ENCODE measurements at places on chromosomes 13 and 19.

DNA sequence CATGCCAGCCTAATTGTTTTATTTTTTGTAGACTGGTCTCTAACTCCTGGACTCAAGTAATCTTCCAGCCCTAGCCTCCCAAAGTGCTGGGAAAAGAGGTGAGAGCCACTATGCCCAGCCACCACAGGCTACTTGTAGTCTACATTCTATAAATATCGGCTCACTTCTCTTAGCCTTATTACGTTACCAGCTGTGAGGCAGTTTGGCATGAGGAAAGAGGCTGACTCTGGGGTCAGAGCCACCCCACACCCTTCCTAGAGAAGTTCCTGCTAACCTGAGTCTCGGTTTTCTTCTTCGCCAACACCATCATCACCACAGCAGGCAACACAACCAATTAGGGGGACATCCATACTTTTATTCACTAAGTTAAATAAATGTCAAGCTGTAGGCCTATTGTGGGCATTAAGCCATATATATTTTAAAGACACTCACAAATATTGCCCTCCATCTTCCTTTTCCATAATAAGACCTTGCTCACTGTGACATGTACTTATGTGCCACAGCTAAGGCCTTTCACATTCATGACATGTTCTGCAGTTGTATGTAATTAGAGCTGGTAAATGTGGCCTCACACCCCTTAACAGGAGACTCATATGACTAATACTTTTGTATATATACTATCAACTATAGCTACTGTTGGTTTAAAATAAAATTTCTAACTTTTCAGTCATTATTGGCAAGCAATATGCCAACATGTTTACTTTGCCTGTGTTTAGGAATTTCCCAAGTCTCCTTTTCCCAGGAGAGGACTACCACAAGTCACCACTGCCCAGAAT, 5.7 kb downstream of the SLC25A30 start:
- no peak for DNase-seq

GRCh38 chr13:109844396-109844795, 58.0 kb upstream of the IRS2 start:
- DNase-seq = no peak

- no peak for DNase-seq
Observed at GRCh38 chr13:83633746-83634145, 248.5 kb downstream of the SLITRK1 start.

DNA sequence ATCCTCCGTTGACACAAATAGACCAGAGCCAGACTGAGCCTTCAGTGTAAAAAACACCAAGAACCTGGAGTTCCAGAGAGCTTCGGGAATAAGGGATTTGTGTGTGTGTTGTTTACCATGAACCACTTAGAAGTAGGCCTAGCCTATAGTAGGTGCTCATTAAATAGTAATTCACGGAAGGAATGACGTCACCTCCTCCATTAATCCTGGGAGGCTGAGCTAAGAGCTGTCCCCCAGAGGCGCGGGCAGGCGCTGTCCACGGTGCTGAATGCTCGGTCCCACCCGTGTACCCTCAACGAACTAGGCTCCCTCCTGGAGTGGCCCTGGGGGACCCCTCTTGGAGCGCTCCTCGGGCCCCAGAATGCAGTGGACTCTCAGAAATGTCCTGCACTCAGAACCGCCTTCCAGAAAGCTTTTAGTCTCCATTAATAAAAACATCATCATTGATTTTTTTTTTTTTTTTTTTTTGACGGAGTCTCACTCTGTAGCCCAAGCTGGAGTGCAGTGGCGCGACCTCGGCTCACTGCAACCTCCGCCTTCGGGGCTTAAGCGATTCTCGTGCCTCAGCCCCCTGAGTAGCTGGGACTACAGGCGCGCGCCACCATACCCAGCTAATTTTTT, 6.5 kb downstream of the UNC13A start:
- DNase-seq = no peak

DNA sequence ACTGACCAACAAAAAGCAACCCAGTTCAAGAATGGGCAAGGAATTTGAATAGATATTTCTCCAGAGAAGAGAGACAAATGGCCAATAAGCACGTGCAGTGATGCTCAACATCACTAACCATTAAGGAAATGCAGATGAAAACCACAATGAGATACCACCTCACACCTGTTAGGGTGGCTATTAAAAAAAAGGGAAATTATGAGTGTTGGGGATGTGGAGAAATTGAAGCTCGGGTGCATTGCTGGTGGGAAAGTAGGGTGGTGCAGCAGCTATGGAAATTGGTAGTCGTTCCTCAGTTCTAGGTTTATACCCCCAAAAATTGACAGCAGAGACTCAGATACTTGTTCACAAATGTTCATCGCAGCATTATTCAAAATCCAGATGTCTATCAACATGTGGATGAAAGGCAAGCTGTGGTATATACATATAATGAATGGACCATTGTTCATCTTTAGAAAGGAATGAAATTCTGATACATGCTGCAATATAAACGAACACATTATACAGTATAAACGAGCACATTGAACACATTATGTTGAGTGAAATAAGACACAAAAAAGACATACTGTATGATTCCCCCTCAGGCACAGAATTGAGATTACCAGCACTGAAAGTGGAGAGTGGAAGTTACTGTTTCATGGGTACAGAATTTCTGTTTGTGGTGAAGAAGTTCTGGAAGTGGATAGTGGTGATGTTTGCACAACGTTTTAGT, 927 bp downstream of the CHAMP1 start:
- no peak for DNase-seq

DNA sequence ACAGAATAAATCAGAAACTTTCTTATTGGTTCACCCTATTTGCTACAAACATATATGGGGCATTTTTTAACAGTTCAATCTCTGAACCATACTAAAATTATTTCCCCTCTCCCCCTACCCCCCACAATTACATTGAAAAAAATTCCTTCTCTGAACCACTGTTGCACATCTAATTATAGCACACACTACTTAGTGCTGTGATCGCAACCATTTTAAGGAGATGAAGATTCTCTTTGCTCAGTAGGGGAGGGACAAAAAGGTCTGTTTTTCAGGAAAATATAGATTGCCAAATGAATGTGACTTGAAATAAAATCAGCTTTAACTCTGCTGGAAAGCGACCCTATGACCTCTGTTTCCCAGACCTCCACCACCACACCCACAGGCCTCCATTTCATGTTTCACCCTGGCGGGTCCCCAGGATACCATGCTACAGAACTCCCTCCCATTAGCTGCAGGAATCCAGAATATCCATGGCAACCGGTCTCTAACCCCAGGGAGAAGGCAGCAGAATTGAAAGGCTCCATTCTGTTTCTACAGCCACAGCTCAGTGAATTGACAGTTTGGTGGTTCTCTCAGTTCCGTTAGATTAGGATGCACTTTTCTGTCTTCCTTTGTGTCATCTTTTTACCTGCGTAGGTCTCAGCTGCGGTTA, 286.3 kb downstream of the TBC1D4 start:
- DNase-seq = no peak

DNA sequence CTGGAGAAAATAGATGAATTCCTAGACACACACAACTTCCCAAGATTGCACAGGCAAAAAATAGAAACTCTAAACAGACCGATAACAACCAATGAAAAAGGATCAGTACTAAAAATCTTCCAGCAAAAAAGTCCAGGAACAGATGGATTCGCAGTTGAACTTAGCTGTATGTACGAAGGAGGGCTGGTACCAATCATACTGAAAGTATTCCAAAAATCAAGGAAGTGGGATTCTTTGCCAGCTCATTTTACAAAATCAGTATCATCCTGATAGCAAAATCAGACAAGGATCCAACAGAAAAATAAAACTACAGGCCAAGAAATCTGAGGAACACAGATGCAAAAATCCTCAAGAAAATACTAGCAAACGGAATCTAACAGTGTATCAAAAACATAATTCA, 6.5 kb upstream of the LILRB2 start:
- no peak for DNase-seq

- no peak for DNase-seq
Observed at GRCh38 chr19:10478476-10478875, 24.7 kb downstream of the KEAP1 start.

DNA sequence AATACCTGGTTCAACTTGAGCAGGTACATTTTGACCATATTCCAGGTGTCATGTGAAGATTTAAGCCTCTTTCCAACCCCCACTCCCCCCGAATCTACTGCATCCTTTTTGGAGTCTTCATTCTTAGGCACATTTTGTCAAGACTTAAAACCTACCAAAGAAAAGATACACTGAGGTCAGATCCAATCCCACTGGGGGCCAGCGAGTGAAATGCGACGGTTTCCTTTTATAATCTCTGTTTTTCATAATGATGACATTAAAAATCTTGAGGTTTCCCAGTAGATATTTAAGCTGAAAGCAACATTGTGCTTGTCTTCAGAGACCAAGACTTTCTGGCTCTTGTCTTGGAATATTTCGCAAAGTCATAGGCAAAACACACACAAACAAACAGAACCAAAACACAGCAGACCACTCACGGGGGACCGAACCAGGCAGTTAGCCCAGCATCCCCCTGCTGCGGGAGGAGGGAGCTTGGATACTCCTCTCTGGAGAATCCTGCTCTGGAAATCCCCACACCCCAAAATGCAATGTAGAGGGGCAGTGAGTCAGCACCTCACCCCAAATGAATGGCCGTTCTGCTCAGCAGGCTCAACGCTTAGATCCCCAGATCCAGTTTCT, 506 bp upstream of the GAS6 start:
- DNase-seq = no peak

- no peak for DNase-seq
Observed at GRCh38 chr19:52099497-52100138, 4.1 kb upstream of the ZNF841 start.

DNA sequence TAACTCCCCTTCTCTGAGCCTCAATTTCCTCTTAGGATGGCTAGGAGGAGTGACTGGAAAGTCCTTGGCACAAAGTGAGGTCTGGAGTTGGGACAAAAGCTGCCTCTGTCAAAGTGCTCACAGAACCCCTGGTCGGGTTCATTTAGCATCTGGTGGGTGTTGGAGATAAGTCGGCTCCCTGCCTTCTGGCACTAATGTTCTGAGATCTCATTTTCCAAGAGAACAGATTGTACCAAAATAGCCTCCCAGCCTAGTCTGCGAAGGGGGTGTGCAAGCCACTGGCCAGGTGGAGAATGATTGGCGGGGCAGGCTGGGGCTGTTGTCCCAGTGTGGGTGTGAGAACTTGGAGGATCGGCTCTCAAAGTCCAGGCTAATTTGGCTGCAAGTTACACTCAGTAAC, 20.7 kb upstream of the NWD1 start:
- DNase-seq = no peak

- DNase-seq = no peak
Observed at GRCh38 chr13:42549552-42549936, 24.4 kb upstream of the TNFSF11 start.

DNA sequence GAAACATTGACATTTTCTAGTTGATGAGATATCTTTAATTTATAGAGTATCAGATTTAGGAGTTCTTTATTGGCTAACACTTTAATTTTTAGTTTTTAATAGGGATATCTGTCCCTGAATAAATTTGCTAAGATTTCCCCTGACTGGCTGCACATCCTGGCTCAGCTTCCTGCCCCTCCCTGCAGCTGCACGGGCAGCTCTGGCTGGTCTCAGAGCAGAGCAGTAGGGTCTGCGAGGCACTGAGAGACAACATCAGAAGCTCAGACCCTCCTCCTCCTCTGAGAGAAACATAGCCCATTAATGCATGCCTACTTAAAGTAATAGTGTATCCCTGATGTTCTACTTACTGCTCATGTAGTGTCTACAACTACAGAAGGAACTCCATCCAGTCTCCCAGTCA, 139.2 kb downstream of the TNFSF13B start:
- DNase-seq = no peak

GRCh38 chr13:42821437-42821836, 40.1 kb downstream of the FAM216B start:
- no peak for DNase-seq

- DNase-seq = no peak
Observed at GRCh38 chr13:24922387-24922744, 158.4 kb downstream of the RNF17 start.

GRCh38 chr13:111854403-111854802, 212.5 kb upstream of the SOX1 start:
- no peak for DNase-seq

DNA sequence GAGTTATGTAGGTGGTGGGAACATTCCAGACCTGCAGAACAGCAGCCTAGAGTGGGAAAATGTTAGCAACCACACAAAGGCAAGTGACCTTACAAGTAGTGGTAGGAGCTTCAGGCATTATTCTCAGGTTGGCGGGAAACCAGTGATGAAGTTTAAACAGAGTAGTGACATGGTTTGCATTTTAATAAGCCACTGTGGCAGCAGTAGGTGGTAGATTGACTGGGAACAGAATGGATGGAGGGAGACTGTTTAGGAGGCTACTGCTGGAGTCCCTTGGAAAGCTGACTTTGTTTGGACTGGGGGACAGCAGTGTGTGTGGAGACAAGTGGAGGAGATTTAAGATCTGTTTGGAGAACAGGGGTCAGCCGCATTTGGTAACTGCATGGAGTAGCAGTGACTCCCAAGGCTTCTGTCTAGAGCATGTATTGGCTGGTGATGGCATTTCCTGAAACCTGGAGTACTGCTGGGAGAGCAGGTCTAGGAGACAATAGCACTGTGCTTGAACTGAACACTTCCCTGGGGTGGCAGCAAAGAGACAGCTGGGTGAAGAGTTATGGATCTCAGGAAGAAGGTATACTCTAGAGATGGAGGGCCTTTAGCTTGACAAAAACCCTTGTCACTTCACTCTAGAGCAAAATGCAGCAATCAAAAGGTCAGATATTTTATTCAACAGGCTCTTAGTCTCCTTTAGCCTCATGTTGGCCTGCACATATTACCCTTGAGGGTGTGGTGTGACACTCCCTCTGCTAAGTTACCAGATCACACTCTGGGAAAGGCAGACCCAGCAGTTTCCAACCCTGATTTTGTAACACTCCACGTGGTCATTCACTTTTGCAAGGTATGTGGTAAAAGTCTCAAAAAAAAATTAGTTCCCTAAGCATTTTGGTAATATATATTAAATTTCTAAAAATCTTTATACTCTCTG, 70.3 kb downstream of the DHRS12 start:
- no peak for DNase-seq

DNA sequence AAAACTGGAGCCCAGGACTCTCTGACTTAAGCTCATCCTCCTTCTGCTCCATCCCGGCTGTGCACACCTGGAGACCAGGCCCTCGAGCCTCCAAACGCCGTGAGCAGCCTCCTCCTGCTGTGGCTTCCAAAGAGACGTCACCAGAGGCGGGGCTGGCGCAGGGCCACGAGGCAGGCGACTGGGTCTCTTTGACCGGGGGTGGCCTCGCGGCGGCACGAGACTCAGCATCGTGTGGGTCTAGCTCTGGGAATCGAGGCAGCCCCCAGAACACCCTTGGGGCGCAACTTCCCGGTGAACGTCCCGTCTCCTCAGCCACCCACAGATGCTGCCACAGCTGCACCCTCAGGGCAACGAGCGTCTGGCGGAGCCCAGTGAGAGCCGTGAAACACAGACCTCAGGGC, 22.8 kb downstream of the RASA3 start:
- no peak for DNase-seq

- DNase-seq = no peak
Observed at GRCh38 chr19:30376272-30376671, 4.1 kb downstream of the ZNF536 start.

All from stimulated activated CD4-positive, alpha-beta T cell treated with anti-CD3 and anti-CD28 coated beads, TNF-alpha, amount 100 ng/mL, for 1 hour (primary cell).